ENCODE measurements at places on chromosomes 2 and 18.

GRCh38 chr2:144402251-144402650 is 117.7 kb downstream of the ZEB2 start:
- no peak for DNase-seq

GRCh38 chr2:60518567-60518966 is 34.9 kb downstream of the BCL11A start:
- no peak for DNase-seq

DNA sequence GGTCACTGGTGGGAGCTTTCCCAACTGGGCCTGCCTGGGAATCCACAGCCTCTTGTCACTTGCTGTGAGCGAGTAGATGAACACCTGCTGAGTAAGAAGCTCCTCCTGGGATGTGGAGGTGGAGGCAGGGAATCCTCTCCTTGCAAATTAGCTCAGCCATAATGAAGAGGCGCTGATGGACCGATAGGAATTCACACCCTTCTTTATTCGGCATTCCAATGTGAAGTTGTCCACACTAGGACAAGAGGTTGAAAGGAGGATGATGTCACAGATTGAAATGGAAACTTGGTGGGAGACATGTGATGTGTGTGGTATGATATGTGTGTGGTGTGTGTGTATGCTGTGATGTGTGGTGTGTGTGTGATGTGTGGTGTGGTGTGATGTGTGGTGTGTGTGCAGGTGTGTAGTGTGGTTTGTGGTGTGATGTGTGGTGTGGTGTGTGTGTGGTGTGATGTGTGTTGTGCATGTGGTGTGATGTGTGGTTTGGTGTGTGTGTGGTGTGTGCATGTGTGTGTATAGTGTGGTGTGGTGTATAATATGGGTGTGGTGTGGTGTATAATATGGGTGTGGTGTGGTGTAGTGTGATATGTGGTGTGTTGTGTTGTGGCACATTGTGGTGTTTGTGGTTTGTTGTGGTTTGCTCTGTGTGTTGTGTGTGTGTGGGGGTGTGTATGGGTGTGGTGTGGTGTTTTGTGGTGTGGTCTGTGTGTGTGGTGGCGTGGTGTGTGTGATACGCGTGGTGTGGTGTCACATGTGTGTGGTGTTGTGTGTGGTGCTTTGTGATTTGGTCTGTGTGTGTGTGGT is 216.4 kb downstream of the BCL2 start:
- DNase-seq: no peak

GRCh38 chr2:47354013-47354847 is 48.7 kb upstream of the MSH2 start:
- DNase-seq: no peak

GRCh38 chr18:78768656-78769501 is 210.7 kb upstream of the SALL3 start:
- DNase-seq: no peak

DNA sequence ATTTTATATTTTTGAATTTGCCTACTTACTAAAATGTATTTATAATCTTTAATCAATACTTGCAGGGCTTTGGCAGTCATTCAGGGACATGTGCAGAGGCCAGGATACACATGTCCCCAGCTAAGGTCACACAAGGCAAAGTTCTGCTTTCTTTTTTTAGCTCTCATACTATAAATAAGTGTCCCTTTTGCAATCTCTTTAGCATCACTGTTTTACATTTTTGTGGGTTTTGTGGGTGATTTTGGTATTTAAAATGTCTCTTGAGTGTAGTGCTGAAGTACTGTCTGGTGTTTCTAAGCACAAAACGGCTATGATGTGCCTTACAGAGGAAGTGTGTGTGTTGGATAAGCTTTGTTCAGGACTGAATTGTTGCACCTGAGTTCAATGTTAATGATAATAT is 309.0 kb upstream of the GULP1 start:
- no peak for DNase-seq

- DNase-seq: no peak
Measured at GRCh38 chr18:27715751-27716150, 461.2 kb downstream of the CDH2 start.

GRCh38 chr18:36188916-36189315 is 1.6 kb downstream of the MOCOS start:
- no peak for DNase-seq

GRCh38 chr2:213010106-213010779 is 141.2 kb downstream of the IKZF2 start:
- DNase-seq: no peak

DNA sequence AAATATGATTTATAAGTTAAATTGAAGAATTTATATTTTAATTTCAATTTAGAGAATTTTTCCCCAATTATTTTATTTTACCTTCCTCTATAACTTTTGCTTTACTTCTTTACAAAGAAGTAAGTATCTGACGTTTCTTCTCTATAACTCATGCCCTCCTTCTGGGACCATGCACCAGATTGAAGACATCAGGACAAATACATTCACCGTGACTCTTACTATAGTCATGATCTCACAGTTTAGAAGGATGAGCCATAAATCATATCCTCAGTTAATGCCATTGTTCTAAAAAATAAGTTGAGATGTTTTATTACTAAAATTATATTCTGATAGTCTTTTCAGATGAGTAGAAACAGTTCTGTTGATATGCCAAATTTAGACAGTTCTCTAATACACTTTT is 279.3 kb downstream of the TMX3 start:
- no peak for DNase-seq

GRCh38 chr2:201218780-201219179 is 35.8 kb downstream of the CASP10 start:
- DNase-seq: no peak

GRCh38 chr2:147538088-147538487 is 306.7 kb upstream of the ACVR2A start:
- DNase-seq: no peak

- no peak for DNase-seq
Measured at GRCh38 chr2:37890893-37891495, 34.1 kb upstream of the RMDN2 start.

DNA sequence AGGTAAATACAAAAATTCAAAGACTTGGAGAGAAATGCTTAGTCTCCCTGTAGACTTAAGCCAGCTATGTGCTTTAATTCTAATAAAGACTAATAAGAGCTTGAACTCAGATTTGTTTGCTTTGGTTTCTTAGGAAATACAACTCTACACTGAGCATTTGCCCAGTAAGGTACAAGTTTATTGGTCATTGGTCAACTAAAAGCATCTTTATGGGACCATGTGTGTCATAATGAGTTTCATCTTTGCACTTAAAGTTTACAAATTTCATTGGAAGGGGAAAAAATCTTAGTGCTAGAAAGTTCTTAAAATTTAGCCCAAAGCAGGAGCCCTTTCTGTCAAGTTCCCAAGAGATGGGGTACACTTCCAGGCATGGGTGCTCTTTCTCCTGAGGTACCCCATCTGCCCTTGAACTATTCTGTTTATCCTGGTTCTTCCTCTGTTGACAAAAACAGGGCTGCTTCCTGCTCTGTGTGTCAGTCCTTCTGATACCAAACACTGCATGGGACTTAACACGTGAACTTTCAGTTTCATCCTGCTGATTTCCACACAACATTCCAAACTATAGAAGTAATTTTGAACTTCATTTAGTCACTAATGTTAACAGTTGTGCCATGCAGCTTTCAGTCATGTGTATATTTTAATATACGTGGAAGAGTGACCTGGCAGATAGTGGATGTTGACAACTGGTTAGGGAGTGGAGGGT is 200.2 kb downstream of the TPGS2 start:
- no peak for DNase-seq
